ENCODE measurements at places on chromosomes 2 and 18.

- DNase-seq = no peak
These were observed 20.8 kb upstream of the MYO3B start for GRCh38 chr2:170157025-170157684.

DNA sequence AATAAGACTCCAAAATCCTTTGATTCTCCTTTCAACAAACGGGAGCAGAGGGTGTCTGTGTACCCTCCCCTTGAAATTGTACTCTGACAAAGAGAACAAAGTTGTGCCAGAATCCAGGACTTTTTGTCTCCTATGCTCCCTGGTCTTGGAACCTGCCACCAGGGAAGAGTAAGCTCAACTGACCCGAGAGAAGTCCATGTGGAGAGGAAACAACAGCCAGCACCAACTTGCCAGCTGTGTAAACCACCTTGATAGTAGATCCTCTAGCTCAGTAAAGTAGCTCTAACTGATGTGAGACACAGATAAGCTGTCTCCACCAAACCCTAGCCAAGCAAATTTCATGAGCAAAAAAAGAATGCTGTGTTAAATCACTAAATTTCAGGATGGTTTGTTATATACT is 46.9 kb downstream of the LNPK start:
- no peak for DNase-seq

DNA sequence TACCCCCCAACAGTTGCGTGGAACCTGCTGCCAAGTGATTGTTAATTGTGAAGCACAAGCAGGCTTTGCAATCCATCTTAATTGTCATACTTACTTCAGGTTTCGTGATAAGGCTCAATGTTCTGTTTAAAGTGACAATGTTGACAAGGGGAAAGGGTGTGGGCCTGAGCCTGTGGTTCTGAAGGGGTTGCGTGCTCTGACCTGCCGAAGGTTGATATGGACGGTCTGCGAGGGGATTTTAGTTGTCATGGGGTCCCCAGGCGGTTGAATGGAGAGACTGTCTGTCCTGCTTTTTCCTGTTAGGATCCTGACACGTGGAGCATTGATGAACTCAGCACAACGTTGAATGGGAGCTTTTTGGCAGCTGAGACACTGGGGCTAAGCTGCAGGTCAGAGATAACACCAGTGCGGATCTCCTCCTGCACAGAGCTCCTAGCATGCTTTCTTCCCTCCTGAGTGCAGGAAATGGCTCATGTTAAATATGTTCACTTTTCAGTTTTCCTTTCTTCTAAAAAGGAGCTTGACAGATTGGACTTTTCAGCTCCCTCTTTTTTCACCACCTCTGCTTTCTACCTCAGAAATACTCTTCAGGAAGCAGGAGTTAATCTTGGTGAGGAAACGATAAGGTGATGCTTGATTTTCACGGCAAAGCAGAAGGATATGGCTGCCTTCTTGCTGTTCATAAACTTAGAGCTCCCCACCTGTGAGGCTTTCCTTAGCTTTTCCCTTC is 62.9 kb upstream of the ZEB2 start:
- DNase-seq = no peak

DNA sequence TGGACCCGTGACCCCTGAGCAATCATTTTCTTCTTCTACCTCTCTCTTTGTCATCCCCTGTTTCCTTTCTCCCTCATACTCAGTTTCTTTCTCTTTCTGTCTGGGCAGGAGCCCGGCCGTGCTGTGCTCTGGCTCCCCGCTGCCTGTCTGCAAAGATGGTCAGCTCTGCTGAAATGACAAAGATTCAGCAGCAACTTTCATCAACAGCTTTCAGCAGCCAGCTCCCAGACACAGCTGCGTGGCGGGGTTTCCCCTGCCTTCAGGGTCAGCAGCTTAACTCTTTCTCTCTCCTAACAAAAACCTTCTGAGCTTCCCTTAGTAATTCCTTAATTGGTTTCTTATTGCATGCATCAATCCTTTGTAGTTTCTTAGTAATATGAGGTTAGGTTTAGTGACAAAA is 1234.4 kb downstream of the CNTNAP5 start:
- no peak for DNase-seq

DNA sequence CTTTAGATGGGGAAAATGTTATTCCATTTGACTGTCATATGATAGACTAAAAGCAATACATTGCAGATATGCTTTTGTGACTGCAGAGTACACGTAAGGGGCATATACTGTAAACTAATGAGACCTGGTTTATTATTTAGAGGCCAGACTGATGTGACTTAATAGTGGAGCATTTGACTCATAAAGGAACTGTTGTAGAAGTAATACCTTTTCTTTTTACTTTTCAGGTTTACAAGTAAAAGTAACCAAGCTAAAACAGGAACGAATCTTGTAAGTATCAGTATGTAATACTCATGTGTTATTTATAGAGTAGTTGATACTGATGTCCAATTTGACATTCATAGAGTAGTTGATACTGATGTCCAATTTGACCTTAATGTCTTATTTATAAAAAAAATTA is 13.1 kb downstream of the RBBP8 start:
- DNase-seq = no peak

DNA sequence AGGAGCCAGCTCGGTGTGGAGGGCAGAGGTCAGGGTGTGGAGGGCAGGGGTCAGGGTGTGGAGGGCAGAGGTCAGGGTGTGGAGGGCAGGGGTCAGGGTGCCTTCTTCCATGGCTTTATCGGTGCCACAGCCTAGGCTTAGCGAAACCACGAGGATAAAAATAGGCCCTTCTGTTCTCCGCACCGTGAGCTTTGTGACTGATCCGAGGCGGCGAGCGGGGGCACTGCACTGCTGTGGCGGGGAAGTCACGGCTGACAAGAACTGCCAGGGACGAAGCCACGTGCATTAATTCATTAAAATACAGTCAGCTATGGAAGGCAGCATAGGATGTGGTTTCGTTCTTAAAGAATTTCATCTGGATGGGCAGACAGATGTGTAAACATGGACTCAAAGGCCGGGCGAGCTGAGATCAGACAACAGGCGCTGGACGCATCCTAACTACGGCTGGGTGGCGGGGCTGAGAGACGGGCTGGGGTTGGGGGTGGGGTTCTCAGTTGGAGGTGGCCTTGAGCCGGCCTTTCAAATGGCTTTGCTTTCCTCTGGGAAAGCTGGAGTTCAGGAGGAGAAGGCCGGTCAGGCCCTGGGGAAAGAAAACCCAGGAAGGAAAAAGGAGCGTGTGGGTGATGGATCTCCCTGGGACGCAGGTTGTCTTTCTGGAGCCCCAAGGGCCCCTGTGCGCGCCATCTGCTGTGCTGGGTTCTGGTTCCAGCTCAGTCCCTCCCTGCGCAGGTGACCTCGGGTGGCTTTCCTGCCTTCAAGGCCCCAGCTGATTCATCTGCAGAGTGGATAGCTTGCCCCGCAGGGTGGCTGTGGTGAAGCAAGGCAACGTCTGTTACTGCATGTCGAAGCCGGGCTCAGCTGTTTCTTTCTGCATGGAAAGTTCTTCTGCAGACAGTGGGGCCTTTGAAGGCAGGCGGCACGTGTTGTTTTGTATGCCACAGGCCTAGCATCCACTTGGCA is 958 bp upstream of the ALLC start:
- no peak for DNase-seq

DNA sequence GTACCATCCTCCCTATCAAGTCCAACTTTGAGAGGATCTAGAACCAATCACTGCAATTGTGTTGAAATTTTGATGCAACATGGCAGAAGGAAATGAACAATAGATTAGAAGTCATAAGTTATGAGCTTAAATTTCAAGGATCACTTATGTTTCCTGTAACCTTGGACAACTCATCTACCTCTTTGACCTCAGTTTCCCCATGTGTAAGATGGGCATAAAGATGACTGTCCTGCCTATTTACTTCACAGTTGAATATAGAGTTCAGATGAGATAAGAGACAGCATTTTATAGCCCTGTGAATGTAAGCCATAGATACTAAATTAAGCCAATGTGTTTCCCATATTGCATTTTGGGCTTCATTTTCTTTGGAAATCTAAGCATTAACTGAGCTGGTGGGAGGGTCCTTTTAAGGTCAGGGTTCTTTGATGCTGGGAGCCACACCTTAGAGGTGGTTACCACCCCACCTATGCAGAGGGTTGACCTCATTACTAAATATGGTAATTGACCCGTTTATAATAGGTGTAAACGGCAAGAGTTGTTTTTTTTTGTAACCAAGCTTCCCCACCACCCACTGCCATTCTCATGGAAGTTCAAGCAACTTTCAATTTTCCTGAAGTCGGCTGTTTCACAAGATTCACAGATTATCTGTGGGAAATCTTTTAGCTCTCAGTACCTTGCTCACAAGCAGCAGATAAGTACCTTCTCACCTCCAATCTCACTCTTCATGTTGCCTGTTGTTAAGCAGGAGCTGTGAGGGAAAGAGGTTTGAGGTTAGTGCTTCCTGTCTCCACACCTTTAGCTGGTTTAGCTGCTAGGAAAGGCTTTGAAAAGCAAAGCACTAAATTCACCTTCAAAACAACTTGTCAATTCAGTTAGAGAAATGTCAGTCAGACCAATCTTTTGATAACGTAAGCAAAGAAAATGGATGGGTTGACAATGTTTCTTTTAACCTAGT is 13.3 kb downstream of the CD28 start:
- no peak for DNase-seq

DNA sequence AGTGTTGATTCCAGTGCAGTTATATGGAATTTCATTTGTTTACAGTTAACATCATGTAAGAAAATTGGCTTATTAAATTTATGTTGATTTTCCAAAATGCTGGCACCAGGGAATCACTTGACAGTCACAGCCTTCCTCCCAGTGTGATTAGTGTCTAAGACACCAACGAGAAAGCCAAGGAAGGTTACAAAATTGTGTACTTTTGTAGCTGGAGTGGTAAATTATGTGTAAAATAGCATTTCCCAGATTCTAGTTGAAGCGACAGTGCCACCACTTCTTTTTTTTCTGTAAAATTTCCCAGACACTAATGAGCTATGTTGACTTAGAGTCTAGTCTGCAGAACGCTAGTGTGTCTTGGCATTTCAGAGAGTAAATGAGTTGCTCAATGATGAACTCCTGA is 101.3 kb downstream of the NCK2 start:
- no peak for DNase-seq

DNA sequence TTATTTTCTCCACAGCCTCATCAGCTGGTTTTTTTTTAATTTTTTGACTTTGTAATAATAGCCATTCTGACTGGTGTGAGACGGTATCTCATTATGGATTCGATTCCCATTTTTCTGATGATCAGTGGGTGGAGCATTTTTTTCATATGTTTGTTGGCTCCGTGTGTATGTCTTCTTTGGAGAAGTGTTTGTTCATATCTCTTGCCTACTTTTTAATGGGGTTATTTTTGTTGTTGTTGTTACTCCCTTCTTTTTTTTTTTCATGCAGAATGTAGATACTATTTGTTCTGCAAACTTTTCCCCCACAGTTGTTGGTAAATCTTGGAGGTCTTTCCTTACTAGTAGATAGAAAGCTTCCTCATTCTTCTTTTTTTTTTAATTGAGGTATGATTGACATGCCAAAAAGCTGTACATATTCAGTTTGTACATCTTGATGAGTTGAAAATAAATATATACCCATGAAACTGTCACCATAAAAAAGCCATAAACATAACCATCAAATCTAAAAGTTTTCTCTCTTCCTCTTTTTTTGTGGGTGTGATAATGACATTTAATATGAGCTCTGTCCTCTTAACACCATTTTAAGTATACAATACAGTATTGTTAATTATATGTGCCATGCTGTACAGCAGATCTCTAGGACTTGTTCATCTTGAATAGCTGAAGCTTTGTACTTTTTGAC is 21.8 kb upstream of the NT5DC4 start:
- no peak for DNase-seq

DNA sequence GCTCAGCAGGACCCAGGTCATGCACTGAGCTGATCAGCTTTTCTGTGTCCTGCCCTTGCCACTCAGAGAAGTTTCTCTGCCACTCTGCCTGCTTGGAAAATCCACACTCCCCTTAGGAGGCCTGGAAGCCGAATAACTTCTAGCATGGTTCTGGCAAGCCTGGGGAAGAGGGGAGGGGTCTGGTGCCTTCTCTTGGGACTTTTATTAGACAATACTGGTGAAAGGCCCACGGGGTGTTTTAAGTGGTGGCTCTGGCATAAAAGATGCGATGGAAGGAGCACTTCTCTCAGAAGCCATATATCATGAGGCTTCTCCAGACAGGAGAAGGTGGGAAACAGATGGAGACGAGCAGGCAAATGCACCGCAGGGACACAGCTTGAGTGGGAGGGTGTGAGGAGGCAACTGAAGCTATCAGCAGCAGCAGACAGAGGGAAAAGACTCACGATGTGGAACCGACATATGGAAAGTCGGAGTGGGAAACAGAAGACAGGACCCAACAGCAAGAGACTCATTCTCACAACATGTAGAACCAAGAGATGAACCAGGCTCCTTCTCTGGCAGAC is 141.8 kb upstream of the CTNNA2 start:
- no peak for DNase-seq

DNA sequence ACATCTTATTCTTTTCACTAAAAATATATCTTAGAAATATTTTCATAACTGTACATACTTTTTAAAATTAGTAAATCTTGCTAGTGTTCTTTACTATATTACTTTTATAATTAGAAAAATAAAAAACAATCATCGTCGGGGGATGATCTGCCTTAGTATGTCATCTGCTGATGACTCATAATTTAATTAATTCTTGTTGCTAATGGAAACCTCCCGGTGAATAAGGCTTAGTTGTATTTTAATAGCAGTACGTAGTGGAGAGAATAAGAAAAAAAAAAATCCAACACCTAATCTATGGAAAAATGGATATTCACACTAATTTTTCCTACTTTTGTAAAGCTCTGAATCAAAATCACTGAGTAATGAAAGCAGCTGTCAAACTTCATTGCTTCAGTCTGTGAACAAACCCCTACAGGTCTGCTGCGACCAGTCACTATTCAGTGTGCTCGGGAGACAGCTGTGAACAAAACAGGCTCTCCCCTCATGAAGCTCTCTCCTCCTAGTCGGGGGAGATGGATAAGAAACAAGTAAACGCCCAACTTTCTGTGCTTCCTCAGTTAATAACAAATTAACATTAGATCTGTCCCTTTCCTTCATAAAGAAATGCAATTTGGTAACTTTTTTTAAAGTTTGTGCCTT is 97.4 kb upstream of the UPP2 start:
- DNase-seq = no peak

DNA sequence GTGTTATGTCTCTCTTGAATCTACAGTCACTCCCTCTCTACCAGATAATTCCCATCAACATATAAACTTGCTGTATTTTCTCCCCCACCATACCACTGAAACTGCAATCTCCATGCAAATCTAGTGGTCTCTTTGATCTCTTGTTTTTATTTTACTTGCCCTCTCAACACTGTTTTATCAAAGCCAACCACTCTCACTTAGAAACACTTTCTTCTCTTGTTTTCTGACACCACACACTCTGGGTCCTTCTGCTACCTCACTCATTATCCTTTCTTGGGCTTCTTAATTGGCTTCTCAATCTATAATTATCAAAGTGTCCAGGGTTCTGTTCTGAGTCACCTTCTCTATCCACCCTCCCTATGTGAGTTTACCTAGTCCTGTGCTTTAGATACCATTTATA is 2.0 kb upstream of the MCFD2 start:
- DNase-seq = no peak

DNA sequence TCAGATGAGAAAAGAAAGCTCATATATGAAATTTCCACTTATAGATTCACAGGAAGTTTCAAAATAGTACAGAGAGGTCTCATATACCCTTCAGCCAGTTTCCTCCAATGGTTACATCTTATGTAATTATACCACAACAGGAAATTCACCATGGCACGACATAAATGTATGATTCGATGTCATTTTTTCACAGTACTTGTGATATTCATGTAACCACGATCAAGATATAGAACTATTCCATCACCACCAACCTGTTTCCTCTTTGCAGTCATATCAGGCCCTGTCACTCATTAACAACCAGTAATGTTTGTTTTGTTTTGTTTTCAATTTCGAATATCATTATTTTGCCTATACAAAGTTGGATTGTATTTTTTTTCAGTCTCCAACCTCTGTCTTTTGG is 314.3 kb upstream of the POU3F3 start:
- no peak for DNase-seq

Data from stimulated activated CD4-positive, alpha-beta T cell treated with anti-CD3 and anti-CD28 coated beads, Interleukin-1b, Interleukin-23, amount 100 ng/mL, for 4 hours (primary cell).